ENCODE measurements at places on chromosomes 11 and 22. TPM values are rescaled to one million over a fixed set of nuclear protein-coding genes. Genes with fewer than 3 reads are reported as not detected.

HBD gene
- total RNA-seq: not detected

MPZL2 gene
- 0.95 TPM for total RNA-seq

CYTH4 gene
- 134 TPM for total RNA-seq

RELT gene
- 107 TPM for total RNA-seq

APOBEC3F gene
- 6.5 TPM for total RNA-seq

SLC22A9 gene
- total RNA-seq: not detected

PRODH gene
- not detected for total RNA-seq

CSF2RB gene
- 1.5 TPM for total RNA-seq

FOXR1 gene
- not detected for total RNA-seq

OR51A2 gene
- total RNA-seq: not detected

RFPL1 gene
- not detected for total RNA-seq

XKR3 gene
- not detected for total RNA-seq

GP1BB gene
- not detected for total RNA-seq

CNTF gene
- total RNA-seq: 3.9 TPM

KCNJ5 gene
- 0.05 TPM for total RNA-seq

SCGB1D2 gene
- total RNA-seq: not detected

MTCH2 gene
- 11.8 TPM for total RNA-seq

DRD4 gene
- total RNA-seq: 0.82 TPM

C11orf91 gene
- 0.45 TPM for total RNA-seq

CASP4 gene
- total RNA-seq: 54.3 TPM

All from CD4-positive, alpha-beta T cell (primary cell).